Activated T-cell treated with anti-CD3 and anti-CD28 coated beads, Interleukin-2, amount 50 U/mL, for 72 hours (primary cell): ENCODE measurements at places on chromosomes 6 and 20. TPM values are rescaled to one million over a fixed set of nuclear protein-coding genes. Genes with fewer than 3 reads are reported as not detected.

GJA1 gene
- 0.19 TPM for total RNA-seq

THEMIS gene
- 14.0 TPM for total RNA-seq

ZFAND3 gene
- 114 TPM for total RNA-seq

LPA gene
- total RNA-seq: not detected

TMEM74B gene
- total RNA-seq: 1.5 TPM

NKAIN4 gene
- not detected for total RNA-seq

PRDM13 gene
- not detected for total RNA-seq

EPB41L1 gene
- 0.51 TPM for total RNA-seq

HLA-DRB5 gene
- total RNA-seq: not detected

GSTA4 gene
- total RNA-seq: 21.4 TPM

PBX2 gene
- total RNA-seq: 104 TPM

HDGFL1 gene
- total RNA-seq: not detected

SLC22A7 gene
- total RNA-seq: not detected

FOXQ1 gene
- total RNA-seq: not detected

ULBP1 gene
- 9.4 TPM for total RNA-seq

TMEM244 gene
- not detected for total RNA-seq

PTCRA gene
- not detected for total RNA-seq

XRN2 gene
- total RNA-seq: 77.9 TPM

TFAP2C gene
- total RNA-seq: not detected

COL9A3 gene
- total RNA-seq: 0.46 TPM

CLIC5 gene
- total RNA-seq: 6.6 TPM

CFAP61 gene
- not detected for total RNA-seq

CTAGE9 gene
- not detected for total RNA-seq

TRIM40 gene
- not detected for total RNA-seq

FAM83D gene
- total RNA-seq: 10.5 TPM

PSORS1C2 gene
- not detected for total RNA-seq

DZANK1 gene
- total RNA-seq: 3.0 TPM

MYCT1 gene
- not detected for total RNA-seq

IMPG1 gene
- not detected for total RNA-seq

TCF21 gene
- not detected for total RNA-seq

ZHX3 gene
- total RNA-seq: 10.2 TPM

CRISP2 gene
- not detected for total RNA-seq

TFAP2D gene
- not detected for total RNA-seq

PHACTR3 gene
- total RNA-seq: not detected

LINC00237 gene
- 0.41 TPM for total RNA-seq

NMBR gene
- not detected for total RNA-seq
